Renal cortex interstitium (tissue), 15 donors: ENCODE measurements at places on chromosomes 5 and 9.

DNA sequence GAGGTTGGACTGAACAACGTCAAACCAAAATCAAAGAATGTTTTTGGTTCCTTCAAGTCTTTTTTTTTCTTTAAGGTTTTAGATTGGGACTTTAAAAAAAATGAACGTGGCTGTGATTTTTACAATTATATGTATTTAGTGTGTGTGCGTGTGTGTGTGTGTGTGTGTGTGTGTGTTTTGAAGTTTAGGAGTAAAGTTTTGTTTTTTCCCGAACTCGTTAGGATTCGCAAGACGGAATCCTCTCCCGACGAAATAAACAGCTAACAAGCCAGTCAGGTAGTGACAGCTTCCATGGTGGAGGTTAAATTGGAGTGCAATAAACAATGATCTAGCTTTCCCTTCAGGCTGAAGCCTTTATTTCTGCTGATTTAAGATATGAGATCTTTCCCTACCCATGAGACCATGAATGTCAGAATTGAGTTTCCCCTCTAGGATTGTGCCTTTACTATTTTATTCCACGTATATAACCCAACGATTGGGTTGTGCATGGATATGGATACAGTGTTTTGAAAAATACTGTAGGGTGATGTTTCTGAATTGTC is 1.2 kb downstream of the KIAA1958 start:
- peak; percentile 23 for DNase-seq

DNA sequence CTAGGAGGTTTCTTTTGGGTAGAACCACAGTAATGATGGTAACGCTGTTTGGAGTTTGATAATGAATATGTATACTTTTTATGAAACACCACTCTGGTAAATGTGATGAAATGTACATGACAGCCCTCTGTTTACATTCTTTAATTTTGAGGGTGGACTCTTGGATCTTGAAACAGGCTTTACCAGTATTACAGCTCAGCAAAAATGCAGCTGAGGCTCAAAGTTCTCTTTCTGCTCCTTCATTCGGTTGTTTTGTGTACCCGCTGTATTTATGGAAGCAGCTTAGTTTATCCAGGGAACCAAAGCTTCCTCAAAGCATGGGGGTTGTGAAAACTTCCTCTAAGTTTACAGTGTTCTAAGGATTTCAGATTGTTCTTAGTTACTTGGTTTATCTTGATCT is 11.1 kb downstream of the GAPVD1 start:
- DNase-seq: peak; percentile 21

- no peak for DNase-seq
Observed at GRCh38 chr5:149341876-149342275, 3.4 kb upstream of the GRPEL2 start.

- DNase-seq: no peak
Observed at GRCh38 chr9:89080193-89080592, 88.9 kb downstream of the S1PR3 start.

- DNase-seq: no peak
Observed at GRCh38 chr5:150448334-150448733, 1.2 kb downstream of the RPS14 start.

GRCh38 chr9:34124926-34125325 is 1.6 kb downstream of the DCAF12 start:
- no peak for DNase-seq

DNA sequence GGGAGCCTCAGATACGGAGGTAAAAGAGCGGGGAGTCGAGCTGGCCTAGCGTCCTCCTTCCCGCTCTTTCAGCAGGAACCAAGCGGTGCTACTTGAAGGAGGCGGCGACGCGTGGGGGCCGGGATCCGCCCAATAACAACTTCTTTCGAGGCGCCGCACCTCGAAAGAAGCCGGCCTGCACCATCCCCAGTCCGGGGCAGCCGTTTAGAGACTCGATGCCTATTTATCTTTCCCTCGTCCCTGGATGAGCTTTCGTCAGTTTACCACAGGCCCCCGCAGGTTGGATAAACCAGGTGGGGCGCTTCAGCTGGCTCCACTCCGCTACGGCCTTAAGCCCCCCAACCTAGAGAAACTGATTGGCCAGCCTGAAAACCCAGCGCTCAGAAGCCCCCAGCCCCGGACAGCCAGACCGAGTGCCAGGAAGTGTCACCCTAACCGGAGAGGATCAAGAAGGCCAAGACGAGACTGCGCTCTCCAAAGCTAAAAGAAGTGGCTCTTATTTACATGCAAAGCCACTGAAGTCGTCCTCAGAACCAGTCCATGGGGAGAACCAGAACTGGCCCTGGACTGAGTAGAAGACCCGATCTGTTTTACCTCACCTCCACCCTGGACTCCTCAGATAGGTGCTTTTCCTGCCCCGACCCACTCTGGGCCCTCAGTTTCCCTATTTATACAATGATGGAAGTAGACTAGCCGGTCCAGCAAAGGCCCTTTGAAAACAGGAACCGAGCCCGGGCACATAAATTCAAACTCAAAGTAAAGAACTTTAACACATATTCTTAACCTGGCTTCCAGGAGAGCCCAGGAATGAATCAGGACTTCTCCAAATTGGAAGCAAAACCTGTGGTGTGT is 1.4 kb downstream of the HAND1 start:
- no peak for DNase-seq

GRCh38 chr9:100838857-100839256 is 189.7 kb upstream of the PLPPR1 start:
- no peak for DNase-seq

- no peak for DNase-seq
Observed at GRCh38 chr9:113516840-113517577, 53.5 kb downstream of the RGS3 start.

GRCh38 chr9:2243666-2244555 is 228.8 kb downstream of the SMARCA2 start:
- DNase-seq: no peak

GRCh38 chr5:98540056-98540455 is 233.4 kb upstream of the RGMB start:
- no peak for DNase-seq

DNA sequence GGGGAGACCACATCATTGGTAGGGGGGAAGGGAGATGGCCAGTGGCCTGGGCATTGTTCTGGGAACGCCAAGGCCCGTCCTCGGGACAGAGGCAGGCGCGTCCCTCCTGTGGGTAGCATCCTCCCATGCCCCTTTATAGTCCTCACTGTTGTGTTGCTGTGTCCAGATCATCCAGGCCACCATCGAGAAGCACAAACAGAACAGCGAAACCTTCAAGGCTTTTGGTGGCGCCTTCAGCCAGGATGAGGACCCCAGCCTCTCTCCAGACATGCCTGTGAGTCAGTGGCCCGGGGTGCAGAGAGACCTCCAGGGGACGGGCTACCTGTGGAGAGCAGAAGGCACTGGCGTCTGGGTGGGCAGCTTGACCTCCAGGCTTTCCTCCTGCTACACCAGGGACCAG is 38.4 kb upstream of the SUSD3 start:
- DNase-seq: no peak

GRCh38 chr9:136189394-136190236 is 15.3 kb downstream of the LHX3 start:
- DNase-seq: no peak

DNA sequence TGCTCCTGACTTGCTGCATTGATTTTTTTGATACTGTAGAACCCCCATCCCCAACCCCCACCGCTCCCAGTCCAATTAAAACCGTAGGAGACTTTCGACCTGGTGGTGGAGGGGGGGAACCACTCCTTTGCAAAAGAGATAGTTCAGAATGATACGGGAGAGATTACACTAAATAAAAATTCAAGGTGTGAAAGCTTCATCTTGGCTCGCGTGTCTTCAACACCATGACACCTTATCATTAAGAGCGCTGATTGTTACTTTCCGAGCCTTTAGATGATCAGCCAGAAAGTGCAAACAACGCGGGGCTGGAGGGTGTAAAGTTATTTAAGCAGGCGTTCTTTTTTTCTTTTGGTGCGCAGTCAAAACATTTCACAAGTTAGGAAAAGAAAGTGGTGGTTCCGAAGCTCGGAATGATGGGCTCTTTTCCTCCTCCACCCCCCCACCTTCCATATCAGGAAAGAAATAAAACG is 1.3 kb upstream of the ZNF462 start:
- DNase-seq: no peak

DNA sequence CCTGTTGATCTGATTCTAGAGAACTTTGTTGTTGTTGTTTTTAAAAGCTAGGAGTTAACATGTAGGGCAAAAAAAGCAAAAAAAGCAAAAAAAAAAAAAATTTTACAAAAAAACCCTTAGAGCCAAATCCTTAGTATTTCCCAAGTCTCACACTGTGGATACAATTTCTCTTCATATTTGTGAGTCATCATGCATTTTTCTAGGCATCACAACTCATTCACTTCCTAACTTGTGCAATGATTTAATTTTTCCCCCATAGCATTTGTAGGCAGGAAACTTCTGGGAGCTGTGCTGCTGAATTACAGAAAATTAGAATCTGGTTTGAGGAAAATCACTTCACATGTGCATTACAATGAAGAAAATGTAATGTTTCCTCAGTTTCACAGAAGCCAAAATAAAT is 91.9 kb downstream of the MARCHF3 start:
- no peak for DNase-seq

GRCh38 chr9:115746496-115746895 is 407.1 kb upstream of the PAPPA start:
- no peak for DNase-seq
